ENCODE measurements at places on chromosomes 12 and 14.

- DNase-seq: no peak
Measured at GRCh38 chr12:42426746-42427145, 100.8 kb downstream of the PPHLN1 start.

DNA sequence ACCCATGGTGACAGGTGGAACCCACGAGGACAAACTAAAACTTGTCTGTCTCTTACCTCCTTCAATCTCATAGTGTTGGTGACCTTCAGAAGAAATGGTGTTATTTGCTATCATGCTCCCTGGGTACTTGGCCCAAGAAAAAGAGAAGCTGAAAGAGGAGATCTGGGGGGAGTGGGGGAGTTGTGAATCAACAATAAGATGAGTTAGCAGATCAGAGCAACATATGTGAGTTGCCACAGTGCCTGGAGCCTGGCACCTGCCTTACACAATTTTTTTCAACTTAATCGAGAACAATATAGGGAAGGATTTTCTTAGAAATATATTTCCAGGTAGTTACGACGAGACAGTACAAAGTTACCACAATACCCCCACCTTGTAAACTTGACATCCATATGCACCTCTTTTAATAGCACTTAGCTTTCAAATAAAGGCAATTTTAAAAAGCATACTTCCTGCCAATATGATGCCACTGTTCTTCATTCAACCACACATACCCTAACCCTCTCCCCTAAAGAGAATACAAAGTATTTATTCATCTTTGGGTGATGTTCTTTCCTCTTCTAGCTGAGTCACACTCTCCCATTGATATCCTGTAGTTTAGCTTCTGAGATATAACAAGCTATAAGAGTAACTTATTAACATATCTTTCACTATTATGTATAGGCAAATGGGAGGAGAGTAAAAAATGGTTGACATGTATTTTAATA lies 424.1 kb upstream of the OR4E1 start:
- DNase-seq: no peak

- no peak for DNase-seq
Measured at GRCh38 chr14:24937300-24937699, 112.6 kb downstream of the STXBP6 start.

GRCh38 chr12:86435053-86435452 lies 178.9 kb upstream of the MGAT4C start:
- DNase-seq: no peak

GRCh38 chr12:56257491-56258067 lies 605 bp downstream of the ANKRD52 start:
- DNase-seq: no peak

GRCh38 chr12:47272412-47273190 lies 192.8 kb upstream of the AMIGO2 start:
- DNase-seq: no peak

DNA sequence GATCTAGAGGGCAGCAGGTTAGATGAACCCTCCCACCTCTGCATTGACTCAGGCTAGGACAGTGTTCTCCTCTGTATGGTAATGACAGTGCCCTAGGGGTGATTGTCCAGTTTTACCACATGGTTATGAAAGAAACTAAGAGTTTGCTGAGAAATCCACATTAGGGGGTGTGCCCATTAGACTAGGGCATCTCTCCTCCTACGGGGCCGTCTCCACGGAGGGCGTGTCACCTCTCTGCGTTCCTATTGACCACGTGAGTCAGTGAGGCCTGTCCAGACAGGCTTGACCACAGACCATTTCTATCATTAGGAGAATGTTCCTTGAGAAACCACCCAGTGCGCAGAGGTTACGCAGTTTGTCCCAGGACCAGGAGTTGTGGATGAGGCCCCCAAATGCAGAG lies 8.3 kb downstream of the MVK start:
- DNase-seq: no peak

GRCh38 chr12:110687396-110688169 lies 1.3 kb downstream of the HVCN1 start:
- DNase-seq: no peak

GRCh38 chr12:102438047-102438826 lies 42.1 kb downstream of the IGF1 start:
- DNase-seq: no peak

DNA sequence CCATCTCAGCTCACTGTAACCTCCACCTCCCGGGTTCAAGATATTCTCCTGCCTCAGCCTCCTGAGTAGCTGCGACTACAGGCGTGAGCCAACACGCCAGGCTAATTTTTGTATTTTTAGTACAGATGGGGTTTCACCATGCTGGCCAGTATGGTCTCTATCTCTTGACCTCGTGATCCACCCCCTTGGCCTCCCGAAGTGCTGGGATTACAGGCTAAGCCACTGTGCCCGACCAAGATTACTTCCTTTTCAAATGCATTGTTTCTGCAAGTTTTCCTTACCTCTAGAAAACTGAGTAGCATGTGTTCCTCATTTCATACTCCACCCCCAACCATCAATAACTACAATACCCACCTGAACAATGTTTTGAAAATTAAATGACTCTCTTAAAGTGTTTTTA lies 13.1 kb downstream of the ARF6 start:
- DNase-seq: no peak

DNA sequence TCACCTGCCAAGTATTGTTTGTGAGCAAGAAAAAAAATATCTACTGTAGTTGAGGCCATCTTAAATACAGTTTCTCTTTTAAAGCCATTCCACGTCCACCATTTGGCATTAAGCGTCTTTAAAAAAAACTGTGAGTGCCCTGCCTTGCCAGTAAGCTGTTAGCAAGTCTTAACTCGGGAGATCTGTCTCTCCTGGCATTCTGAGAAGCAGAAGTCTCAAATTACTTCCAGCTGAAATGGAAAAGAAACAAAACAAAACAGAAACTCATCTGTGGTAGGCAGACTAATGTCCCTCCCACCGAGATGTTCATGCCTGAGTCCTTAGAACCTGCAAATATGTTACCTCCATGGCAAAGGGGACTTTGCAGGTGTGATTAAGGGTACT lies 126.2 kb downstream of the CRADD start:
- no peak for DNase-seq

DNA sequence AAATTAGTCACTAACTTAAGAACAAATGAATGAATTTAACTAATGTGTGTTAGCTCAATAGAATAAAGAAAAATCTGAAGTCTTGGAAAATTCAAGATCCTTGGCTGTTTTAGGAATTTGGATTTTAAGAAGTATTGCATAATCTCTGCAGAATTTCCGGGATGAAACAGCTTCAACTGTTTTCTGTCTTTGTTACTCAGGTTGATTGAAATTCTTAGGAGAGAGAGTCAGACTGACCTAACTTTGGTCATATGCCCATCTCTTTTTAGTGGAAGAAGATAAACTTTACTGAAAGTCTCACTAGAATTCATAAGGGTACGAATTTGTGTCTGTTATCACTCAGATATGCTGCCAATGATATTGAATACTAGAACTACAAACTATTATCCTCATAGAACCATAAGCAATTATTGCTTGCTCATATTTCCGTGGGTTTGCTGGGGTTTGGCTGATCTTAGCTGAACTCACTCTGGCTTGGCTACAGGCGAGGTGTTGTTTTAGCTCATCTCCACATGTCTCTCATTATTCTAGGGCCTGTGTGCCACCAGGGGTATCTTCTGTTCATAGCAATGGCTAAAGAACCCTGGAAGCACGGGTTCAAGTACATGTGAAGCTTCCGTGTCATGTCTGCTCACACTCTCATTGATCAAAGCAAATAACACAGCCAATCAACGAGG lies 257.4 kb upstream of the NOVA1 start:
- no peak for DNase-seq

- no peak for DNase-seq
Measured at GRCh38 chr12:3631759-3632158, 121.2 kb downstream of the CRACR2A start.

GRCh38 chr14:103748534-103748857 lies 32.9 kb downstream of the ZFYVE21 start:
- DNase-seq: no peak

GRCh38 chr12:127416796-127417195 lies 850.2 kb upstream of the TMEM132C start:
- no peak for DNase-seq

GRCh38 chr14:102935756-102936155 lies 13.3 kb downstream of the AMN start:
- DNase-seq: no peak

DNA sequence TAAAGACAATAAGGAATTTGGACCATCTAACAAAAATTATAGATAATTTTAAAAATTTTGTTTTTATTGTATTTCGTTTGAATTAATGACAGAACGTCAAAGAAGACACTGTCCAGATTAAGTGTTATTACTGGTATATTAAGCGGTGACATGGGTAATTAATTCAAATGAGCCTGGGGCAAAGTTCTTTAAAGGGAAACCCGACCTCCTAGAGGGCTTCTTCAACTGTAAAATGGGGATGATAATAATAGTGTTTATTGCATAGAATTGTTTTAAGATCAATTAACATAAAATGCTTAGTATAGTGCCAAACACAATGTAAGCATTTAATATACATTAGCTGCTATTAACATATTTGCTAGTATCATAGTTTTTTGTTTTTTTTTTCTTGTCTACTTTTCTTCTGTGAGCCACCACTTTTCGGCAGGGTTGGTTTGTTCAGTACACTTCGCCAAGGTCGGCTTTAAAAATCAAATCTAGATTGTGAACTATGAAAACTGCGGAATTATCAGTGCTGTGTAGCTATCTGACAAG lies 514 bp upstream of the LARP4 start:
- DNase-seq: no peak

DNA sequence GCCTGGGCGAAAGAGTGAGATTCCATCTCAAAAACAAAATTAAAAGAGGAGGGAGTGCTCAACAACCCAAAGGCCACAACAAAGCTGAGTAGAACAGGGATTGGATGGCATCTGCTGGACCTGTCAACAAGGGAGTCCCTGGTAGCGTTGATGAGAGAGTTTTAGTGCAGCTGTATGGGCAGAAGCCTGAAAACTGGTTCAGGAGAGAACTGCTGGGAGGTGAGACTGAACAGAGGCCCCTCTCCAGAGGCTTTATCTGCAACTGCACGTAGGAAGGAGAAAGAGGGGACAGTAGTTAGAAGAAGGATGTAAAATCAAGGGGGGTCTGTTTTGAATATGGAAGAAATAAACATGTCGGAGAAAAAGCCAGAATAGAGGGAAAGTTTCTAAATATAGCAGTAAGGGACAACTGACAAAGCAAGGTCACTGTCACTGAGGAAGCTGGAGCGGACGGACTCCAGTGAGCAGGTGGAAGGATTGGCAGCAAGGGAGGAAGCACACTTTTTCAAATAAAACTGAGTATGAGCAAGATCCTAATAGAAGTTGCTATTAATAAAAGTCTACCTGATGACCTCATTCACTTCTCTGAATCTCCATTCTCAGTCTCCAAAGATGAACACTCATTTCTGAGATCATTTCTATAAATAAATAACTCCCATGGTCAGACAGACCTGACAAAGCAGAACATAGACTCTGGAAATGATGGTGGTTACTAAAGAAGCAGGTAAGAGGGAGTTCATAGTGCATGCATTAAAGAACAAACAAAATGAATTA lies 11.8 kb upstream of the ATF1 start:
- no peak for DNase-seq

GRCh38 chr12:75564398-75564797 lies 53.0 kb upstream of the KRR1 start:
- DNase-seq: no peak

DNA sequence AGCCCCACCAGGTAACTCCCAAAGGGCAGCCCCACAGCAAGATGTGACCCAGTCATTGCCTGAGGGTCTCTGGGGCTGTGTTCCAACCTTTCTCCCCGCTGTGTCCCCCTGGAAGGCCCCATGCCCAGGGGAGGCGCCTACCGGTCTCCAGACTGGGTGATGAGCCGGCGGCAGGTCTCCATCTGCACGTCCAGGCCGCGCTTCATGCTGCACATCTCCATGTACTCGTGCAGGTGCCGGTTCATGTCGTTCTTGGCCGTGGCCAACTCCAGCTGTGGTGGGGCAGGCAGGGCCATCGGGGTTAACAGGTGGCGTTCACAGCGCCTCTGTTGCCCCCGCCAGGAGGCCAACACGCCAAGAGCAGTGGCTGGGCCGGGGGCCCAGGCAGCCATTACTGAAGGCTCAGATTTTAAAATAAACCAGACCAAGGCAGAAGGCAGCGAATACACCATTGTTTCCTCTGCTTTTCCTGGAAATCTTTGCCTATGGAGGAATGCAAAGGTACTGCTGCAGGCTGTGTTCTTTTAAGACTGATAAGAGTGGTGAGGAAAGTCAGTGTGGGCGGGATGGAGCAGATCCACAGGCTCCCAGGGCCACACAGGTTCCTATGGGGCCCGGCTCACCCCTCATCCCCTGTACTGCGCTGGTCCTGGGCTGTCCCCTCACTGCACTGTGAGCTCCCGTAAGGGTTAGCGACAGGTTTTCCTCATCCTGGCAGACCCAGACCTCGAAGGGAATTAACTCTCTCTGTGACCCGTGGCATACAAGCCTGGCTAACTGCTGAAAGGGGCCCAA lies 7.3 kb downstream of the GAPDH start:
- DNase-seq: no peak

GRCh38 chr14:68558096-68558495 lies 234.8 kb downstream of the ZFP36L1 start:
- no peak for DNase-seq

DNA sequence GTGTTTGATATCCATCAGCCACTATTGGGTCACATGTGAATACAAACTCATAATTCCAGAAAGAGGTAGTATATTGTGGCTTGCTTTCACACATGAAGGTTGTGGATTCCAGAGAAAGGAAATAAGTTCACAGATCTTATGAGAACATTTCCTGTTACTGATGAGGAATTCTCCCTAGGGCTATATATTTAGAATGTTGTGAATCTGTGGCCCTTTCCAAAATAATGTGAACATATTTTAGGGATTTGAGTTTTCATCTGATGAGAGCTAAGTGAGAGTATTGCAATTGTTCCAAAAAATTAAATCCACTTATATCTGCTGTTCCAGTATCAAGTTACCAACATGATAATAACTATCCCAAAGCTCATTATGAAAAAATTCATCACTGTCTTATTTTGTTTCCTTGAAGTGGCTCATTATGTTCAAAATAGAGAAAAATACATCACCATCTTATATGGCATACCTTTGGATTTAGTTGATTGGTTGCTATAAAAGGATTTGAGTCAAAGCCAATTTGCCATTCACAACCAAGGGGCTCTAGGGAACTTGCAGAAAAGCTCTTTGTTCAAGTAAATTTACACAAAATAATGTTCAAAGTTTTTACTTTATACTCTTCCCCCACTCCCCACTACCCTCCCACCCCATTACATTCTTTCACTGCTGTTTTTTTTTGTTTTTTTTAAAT lies 76.3 kb downstream of the MYRFL start:
- DNase-seq: no peak

DNA sequence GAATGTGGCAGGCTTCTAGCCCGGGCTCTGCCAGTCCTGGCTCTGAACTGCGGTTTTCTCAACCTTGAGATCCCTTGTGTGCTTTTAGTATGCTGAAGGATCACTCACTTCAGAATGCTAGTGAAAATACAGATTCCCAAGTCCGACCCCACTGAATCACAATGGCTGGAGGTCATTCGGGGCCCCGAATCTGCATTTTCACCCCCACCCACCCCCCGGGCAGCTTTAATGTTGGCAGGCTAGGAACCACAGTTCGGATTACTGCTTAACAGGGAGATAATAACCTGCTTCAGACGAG lies 573 bp upstream of the SUSD6 start:
- DNase-seq: no peak

- no peak for DNase-seq
Measured at GRCh38 chr12:22353615-22354325, 19.3 kb upstream of the ST8SIA1 start.

- no peak for DNase-seq
Measured at GRCh38 chr14:70655110-70655826, 13.6 kb downstream of the TTC9 start.

Data from hypothalamus (tissue), 51 donors.